ENCODE measurements at places on chromosomes 12 and 14. TPM values are rescaled to one million over a fixed set of nuclear protein-coding genes. Genes with fewer than 3 reads are reported as not detected.
A peak's percentile ranks its signal among the peaks of the same experiment; 100 is the strongest.

GRCh38 chr12:75760573-75761294 lies 249.3 kb upstream of the KRR1 start:
- DNase-seq = no peak

The POTEG gene
- total RNA-seq = not detected

GRCh38 chr12:19916196-19916753 lies 452.1 kb upstream of the PDE3A start:
- DNase-seq = no peak

GRCh38 chr14:88075269-88075981 lies 70.5 kb downstream of the GPR65 start:
- DNase-seq = no peak

The IRAK3 gene
- 1.0 TPM for total RNA-seq

The TAS2R50 gene
- total RNA-seq = 0.73 TPM

GRCh38 chr12:68971404-68971803 lies 38.4 kb upstream of the CPM start:
- no peak for DNase-seq

GRCh38 chr14:70283156-70283555 lies 76.3 kb downstream of the COX16 start:
- no peak for DNase-seq

DNA sequence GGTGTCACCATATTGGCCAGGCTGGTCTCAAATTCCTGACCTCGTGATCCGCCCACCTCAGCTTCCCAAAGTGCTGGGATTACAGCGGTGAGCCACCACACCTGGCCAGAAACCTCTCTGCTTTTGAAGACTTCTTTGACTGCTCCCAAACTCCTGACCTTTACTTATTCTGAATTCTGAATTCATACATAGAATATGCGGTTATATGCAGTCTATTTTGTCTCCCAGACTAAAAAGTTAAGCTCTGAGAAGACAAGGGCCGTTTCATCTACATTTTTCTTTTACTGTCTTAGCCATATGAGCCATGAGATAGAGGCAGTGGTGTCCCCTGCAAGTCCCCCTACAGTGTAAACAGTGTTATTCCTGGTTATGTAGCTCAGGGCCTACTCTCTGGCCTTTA lies 179.3 kb downstream of the NTF3 start:
- DNase-seq = no peak

The TSPAN9 gene
- total RNA-seq = 0.18 TPM

The SLC7A8 gene
- total RNA-seq = 0.76 TPM

The CISTR gene
- total RNA-seq = not detected

DNA sequence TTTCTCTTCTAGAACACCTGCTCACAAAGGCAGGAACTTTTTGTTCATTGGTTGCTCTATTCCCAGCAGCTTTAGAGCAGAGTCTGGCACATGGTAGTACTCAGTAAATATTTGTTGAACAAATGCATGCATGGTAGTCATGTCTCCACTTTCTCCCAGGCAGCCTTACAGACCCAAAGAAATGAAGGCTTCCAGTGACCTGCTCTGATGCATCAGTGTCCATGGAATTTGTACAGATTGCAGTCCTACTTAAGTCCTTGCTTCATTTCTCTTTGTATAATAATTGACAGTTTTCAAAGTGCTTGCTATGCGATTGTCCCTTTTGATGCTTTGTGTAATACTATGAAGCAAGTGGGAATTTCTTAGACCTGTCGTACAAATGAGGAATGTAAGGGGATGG lies 119.6 kb downstream of the DERA start:
- DNase-seq = no peak

GRCh38 chr12:90090929-90091651 lies 382.5 kb upstream of the ATP2B1 start:
- peak; percentile 20 for DNase-seq

- DNase-seq = no peak
Measured at GRCh38 chr14:61699027-61699426, 3.7 kb downstream of the HIF1A start.

DNA sequence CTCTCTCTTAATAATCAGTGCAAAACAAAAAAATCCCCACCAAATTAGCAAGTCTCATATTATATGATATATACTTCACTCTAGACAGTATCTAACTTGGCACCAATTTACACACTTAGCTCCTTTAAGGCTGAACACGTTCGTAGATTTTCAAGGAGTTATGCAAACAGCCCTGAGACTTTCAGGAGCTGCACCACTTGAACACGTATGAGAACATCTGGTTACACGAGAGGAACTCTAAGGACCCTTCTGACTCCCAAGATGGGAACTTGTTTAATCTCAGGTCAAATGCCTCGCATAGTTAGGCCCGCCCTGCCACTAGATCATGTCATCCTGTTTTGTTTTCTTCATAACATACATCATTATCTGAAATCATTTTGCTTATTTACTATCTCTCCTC lies 10.0 kb downstream of the SPRING1 start:
- DNase-seq = no peak

The SERPINA12 gene
- total RNA-seq = not detected

The ZFC3H1 gene
- 64.7 TPM for total RNA-seq

The CLBA1 gene
- 0.68 TPM for total RNA-seq

The ESRRB gene
- total RNA-seq = 0.10 TPM

- DNase-seq = no peak
Measured at GRCh38 chr12:1391722-1392121, 202.7 kb downstream of the FBXL14 start.

DNA sequence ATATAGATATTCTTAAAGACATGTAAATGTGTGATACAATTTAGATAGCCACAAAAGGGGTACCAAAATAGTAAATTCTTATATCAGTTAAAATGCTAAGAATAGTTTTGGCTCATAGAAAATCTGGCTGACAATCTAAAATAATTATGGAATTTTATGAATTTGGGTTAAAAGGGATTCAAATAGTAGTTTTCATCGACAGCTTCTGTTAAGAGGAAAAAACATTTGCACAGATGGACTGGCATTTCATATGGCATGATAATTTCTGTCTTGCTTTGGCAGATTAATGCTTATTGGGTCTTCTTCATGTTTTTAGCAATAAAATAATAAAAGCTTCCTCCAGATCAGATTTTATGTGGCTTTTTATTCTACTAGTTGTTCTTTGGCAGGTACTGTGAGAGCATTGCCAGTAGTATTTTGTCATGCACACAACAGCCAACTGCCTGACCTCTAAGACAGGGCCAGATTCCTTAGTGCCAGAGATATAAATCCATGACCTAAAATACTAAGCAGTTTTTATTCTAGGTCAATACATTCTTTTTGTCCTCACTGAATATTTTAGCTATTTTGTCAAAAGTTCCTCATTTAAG lies 9.1 kb downstream of the ABCD2 start:
- no peak for DNase-seq

DNA sequence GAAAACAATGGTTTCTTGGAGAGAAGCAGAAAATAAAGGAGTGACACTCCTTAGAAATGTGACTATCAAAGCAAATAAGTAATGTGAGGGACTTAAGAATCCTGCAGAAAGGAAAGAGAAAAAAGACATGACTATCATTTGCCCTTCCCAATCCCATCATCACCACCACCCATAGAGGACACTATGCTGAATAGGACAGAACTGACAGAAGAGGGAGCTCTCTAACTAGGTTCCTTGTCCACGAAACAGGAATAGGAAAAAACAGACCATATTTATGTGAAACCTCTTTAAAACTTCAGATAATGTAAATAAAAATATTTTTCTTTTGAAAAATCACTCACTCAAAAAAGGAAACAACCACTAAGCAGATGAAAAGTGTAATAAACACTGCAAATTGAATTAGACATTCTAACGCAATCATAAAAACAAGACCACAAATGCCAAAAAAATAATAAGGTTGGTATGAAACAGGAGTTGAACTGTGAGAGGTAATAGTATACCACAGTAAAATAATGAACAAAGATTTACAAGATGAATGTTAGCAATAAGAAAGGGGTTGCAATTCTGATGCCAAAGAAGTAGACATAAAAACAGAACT lies 24.1 kb downstream of the KLRD1 start:
- DNase-seq = no peak

GRCh38 chr14:103969961-103970360 lies 27.6 kb upstream of the RD3L start:
- DNase-seq = no peak

- no peak for DNase-seq
Measured at GRCh38 chr14:22928237-22929103, 706 bp downstream of the PRMT5 start.

The PROX2 gene
- total RNA-seq = not detected

The TBC1D30 gene
- not detected for total RNA-seq

The CCND2 gene
- 401 TPM for total RNA-seq

DNA sequence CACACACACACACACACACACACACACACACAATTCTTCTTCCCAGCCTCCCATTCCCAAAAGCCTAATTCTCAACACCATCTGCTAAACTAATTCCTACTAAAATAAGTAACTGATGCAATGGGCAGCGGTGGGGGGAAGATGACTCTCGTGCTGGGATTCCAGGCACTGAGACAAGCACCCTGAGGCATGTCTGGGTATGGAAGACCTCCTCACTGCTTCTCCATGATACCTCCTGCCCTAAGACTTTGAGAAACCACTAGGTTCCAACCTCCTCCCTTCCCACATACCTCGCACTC lies 789 bp upstream of the VWF start:
- no peak for DNase-seq

DNA sequence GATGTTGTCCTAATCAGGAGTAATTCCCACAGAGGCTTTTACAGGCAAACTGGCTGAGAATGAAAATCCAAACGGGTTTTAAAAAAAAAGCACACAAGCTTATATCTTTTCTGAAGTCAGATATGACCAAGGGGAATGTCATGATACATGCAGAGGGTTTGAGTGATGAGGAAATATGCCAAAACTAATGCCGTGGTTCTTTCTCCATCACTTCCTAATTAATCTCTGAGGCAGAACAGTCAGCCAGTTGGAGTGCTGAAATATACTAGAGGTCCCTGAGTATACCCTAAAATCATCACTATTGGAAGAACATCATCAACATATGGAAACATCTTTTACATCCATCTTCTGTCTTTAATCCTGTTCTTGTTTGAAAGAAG lies 160.8 kb upstream of the FAR2 start:
- DNase-seq = no peak

DNA sequence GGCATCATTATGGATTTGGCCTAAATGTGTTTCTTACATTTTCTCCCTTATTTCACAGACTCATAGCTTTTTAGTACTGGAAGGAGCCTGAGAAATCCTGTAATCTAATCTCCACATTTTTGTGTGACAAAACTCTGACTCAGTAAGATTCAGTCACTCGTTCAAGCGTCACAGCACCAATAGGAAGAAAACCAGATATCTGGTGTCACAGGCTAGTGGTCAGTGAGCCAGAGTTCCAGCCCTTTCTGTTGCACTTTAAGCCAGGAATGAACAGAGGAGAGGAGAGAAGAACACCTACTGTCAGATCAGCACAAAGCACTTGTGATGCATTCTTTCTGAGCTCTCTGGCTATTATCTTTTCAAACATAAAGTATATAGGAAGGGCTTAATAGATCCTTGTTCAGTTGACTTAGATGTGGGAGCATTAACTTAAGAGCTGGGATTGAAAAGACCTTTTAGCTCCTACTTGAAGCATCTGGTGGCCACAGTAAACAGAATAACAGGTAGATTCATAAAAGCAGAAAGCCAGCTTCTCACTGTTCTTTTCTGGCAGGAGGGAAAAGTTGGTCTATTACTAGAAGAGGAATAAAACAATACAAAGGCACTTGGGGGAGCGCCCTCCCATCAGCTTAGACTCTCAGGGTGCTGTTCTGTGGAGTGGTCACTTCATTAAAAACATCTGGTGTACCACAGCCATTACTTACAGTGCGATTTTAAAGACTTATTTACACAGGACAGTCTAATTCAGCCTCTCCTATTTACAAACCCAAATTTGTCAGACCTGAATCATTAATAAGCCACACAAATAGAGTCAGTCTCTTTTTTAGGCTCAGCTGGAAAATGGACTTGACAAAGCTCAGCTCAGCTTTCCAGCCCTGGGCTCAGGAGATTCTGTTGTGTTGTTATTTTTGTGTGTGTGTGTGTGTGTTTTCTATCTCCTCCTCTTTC lies 12.2 kb upstream of the NID2 start:
- no peak for DNase-seq

DNA sequence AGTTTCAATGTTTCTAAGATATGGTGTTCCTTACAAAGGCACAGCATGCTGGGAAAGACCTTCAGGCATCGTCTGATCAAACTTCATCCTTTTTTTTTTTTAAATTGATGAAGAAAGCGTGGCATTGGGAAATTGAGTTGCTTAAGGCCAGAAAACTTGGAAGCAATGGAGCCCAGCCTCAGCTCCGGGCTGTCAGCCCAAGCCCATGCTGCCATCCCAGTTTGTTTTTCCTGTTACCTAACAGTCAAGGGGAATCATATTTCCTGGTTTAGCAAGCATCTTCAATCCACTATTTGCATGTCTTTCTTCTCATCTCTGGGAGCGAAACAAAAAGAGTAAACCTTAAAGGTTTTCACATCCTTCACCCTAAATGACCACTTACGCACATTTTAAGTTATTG lies 200.2 kb downstream of the CHST11 start:
- DNase-seq = no peak

- DNase-seq = no peak
Measured at GRCh38 chr14:71022939-71023338, 115.7 kb downstream of the PCNX1 start.

The SOX5 gene
- 0.75 TPM for total RNA-seq

The KLRG1 gene
- total RNA-seq = 13.3 TPM

The CCDC91 gene
- total RNA-seq = 24.6 TPM

DNA sequence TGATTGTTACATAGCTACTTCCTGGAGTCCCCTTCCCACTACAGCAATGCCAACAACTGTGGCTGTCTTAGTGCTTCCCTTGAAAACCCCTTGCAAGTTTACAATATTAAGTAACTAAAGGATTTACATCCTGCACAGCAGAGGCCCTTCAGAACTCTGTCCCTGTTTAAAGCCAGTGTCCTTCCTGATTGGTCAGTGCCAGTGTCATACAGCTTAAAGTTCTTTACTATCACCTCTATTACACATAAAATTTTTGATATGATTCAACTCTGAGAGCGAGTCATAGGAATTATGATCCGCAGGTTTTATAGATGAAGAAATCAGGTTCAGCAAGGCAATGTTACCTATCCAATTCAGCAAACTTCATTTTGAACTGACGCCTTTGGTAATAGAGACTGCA lies 91.4 kb upstream of the ALX1 start:
- no peak for DNase-seq

GRCh38 chr14:38500125-38500524 lies 244.2 kb upstream of the CLEC14A start:
- no peak for DNase-seq

The CMA1 gene
- total RNA-seq = not detected

- DNase-seq = no peak
Measured at GRCh38 chr14:101834800-101835547, 73.5 kb downstream of the PPP2R5C start.

DNA sequence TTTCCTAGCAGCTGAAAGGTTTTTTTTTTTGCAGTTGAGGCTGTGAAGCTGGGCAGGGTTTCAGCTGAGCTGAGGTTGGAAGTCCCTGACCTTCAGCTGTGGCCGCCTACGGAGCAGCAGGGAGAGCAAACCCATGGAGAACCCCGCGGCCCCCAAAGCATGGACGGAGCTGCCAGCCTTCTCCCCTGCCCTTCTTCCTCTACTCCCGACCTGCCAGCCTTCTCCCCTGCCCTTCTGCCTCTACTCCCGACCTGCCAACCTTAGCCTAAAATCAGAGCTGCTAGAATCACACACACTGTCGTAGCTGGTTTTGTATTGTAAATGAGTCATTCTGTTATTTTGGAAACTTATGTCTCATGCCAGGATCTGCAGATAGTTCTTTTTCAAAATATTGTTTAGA lies 74.6 kb downstream of the PPP2R5C start:
- DNase-seq = no peak

The SERPINA1 gene
- 0.43 TPM for total RNA-seq
